Kidney (tissue), 22 donors: ENCODE measurements at places on chromosomes 16 and 17. TPM values are rescaled to one million over a fixed set of nuclear protein-coding genes. Genes with fewer than 3 reads are reported as not detected.

The HSPB9 gene
- 0.99 TPM for polyA plus RNA-seq

The SLC7A5 gene
- polyA plus RNA-seq, result 17.0 TPM

The CSHL1 gene
- polyA plus RNA-seq, result not detected

The RAPGEFL1 gene
- 0.99 TPM for polyA plus RNA-seq

The TBC1D3H gene
- polyA plus RNA-seq, result not detected

The PHOSPHO1 gene
- polyA plus RNA-seq, result 1.5 TPM

The GAST gene
- not detected for polyA plus RNA-seq

The ENO3 gene
- 17.8 TPM for polyA plus RNA-seq

The PCGF2 gene
- polyA plus RNA-seq, result 111 TPM

The PITPNM3 gene
- 1.8 TPM for polyA plus RNA-seq

The KRTAP9-4 gene
- polyA plus RNA-seq, result not detected

The PROCA1 gene
- polyA plus RNA-seq, result 3.5 TPM

The ZNF768 gene
- 46.9 TPM for polyA plus RNA-seq
